ENCODE measurements at places on chromosomes 13 and 19.

DNA sequence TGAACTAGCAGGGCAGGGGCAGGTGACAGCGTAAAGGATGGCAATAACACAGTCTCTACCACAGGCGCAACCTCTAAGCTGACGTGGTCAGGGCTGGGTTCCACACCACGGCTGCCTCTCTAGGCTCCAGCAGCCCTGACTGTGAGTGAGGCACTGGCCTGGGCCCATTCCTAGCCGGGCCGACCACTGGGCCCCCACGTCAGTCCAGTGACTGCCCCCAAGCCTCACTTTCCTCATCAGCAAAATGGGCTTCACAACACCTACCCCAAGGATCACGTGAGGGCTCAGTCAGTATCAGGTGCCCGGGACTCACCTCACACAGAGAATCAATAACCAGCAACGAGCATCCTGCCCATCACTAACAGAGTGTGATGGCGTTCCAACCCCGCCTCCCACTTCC lies 5.2 kb downstream of the ZFR2 start:
- DNase-seq = no peak

- DNase-seq = no peak
These were observed 8.0 kb downstream of the CLEC4M start for GRCh38 chr19:7771072-7771471.

GRCh38 chr13:53151336-53152056 lies 122.9 kb downstream of the OLFM4 start:
- DNase-seq = peak; percentile 71

DNA sequence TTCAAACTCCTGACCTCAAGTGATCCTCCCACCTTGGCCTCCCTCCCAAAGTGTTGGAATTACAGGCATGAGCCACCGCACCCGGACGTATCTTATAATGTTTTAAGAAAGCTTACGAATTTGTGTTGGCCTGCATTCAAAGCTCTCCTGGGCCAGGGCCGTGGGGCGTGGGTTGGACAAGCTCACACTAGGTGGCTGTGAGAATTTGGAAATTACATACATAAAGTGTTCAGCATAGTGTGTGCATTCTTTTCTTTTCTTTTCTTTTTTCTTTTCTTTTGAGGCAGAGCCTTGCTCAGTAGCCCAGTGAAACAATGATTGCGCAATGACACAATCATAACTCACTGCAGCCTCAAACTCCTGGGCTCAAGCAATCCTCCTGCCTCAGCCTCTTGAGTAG lies 2.6 kb downstream of the ZSWIM4 start:
- no peak for DNase-seq

DNA sequence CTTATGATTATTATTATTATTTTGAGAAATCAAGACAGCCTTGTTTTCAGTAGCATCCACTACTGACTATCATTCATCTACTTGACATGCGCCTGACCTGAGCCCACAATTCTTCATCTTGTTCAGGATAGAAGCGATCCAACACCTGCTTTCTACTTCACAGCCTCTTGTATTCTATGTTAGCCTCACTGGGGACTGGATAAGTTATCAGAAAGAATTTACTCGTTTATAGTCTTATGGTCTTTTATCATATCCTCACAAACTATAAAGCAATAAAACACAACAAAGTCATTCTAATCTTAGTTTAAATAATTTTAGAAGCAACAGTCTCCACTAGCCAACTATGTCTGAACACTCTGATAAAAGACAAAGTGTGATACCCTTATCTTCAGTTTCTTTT lies 436.0 kb upstream of the ARGLU1 start:
- no peak for DNase-seq

- DNase-seq = no peak
These were observed 31.3 kb downstream of the NUMBL start for GRCh38 chr19:40659116-40659515.

DNA sequence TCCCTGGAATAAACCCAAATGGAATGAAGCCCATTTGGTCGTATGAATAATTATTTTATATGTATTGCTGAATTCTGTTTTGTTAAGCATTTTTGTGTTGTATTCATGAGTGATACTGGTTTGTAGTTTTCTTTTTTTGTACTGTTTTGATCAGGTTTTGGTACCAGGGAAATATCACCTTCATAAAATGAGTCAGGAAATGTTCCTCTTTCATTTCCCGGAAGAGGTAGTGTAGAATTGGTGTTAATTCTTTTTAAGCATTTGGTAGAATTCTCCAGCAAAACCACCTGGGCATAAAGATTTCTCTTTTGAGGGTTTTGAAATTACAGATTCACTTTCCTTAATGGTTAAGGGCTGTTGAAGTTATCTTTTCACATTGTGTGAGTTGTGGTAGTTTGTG lies 13.3 kb downstream of the SPATA13 start:
- no peak for DNase-seq

DNA sequence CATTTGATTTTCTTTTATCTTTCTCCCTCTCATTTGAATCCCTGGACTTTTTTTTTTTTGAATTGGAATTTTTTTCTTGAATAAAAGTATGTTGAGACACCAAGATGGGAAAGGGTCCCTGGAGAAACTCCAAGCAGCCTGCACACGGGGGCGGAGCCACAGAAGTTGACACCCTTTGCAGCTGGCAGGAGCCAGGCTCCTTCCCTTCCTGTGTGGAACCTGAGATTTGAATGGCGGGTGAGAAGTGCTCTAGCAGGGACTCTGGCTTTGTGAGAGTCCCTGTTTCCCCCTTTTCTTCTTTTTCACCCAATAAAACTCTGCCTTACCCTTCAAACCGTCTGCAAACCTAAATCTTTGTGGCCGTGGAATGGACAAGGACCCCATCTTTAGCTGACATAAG lies 1381.0 kb upstream of the MIR17HG start:
- no peak for DNase-seq

- DNase-seq = no peak
These were observed 96.8 kb downstream of the TSHZ3 start for GRCh38 chr19:31252441-31252840.

- DNase-seq = no peak
These were observed 349.7 kb downstream of the LIG4 start for GRCh38 chr13:107865643-107866031.

GRCh38 chr13:106507560-106508274 lies 27.7 kb downstream of the EFNB2 start:
- peak; percentile 58 for DNase-seq

DNA sequence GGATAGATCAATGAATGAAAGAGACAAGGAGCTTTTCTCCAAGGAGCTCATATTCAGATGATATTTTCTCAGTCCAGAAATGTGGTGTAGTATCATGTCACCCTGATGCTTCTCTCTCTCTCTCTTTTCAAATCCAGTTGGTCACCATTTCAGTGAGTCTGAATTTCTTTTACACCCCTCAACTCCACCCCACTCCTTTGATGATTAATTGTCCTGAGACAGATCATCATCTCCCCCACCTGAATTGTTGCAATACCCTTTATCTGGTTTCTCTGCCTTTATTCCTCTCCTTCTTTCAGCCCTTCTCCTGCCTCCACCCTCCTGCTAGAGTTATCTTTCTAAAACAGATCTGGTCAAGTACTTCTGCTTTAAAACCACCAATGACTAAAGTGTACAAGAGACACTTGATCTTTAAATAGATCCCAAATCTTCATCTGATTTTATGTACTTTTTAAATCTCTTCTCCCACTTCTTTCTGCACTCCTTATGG lies 299.8 kb downstream of the KLF5 start:
- DNase-seq = no peak

DNA sequence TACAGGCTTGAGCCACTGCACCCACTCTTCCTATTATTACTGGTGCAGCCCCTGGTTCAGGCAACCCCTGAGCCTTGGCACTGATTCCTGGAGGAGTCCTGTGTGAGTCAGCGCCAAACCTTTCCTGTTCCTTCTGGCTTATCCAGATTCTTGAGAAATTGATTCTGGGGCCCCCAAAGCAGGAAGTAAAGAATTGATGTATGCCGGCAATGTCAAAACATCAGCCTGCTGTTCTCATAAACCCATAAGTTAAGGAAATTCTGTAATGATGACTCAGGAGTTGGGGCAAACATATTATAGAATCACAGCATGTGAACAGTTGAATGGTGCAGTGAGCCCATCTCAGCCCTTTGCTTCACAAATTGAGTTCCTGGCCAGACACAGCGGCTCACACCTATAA lies 1.4 kb upstream of the OR7G3 start:
- no peak for DNase-seq

- DNase-seq = no peak
These were observed 2.1 kb downstream of the NR1H2 start for GRCh38 chr19:50378169-50378862.

- DNase-seq = no peak
These were observed 241.3 kb downstream of the SLITRK6 start for GRCh38 chr13:85557691-85558467.

DNA sequence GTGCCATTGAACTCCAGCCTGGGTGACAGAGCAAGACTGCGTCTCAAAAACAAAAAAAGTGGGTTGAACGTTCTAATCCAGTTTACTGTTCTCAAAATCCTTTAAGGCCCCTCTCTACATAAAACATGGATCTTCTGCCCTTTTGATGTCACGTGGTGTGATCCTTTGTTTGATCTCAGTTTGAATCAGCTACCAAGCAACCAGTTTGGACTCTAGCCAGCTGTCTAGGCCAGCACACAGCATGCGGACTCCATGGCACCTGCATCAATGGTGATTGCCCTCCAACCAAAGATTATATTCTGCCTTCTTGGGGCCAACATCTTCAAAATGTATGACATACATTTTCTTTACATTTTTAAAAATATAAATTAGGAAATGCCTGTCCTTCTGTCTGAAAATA lies 365.4 kb downstream of the NDFIP2 start:
- DNase-seq = no peak

GRCh38 chr13:106528718-106529414 lies 6.6 kb downstream of the EFNB2 start:
- no peak for DNase-seq

DNA sequence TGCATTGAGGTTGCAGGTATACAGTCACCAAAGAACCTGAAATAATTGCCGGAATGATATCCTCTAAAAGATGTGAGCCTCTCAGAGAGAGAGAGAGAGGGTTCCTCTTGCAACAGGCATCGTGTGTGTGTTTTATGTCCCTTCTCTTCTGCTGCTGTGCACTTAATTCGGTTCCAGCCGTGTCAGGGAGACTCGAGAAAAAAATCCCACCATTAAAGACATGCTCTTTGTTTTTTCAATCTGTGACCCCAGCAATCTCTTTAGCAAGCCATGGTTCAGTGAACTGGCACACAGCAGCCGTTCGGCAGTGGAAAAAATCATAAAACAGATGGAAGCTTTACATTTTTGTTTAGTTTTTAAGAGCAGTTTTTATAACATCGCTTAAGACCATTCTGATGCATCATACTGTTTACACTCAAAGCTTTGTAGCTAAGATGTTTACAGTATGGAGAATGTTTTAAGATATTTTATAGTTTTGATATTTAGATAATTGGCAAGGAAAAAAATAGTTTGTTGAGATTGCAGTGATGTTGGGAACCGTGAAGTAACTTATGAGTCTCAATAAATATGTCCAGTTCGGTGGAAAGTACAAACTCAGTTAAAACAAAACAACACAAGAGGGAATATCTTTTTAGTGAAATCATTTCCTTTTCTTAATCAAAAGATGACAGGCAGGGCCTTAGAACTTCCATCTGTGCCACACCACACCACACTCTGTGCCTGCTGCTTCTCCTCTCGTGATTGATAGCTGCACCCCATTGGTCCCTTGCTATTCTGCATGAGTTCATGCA lies 31.2 kb upstream of the ZNF536 start:
- DNase-seq = no peak

GRCh38 chr19:33291623-33292534 lies 10.5 kb downstream of the CEBPA start:
- no peak for DNase-seq

DNA sequence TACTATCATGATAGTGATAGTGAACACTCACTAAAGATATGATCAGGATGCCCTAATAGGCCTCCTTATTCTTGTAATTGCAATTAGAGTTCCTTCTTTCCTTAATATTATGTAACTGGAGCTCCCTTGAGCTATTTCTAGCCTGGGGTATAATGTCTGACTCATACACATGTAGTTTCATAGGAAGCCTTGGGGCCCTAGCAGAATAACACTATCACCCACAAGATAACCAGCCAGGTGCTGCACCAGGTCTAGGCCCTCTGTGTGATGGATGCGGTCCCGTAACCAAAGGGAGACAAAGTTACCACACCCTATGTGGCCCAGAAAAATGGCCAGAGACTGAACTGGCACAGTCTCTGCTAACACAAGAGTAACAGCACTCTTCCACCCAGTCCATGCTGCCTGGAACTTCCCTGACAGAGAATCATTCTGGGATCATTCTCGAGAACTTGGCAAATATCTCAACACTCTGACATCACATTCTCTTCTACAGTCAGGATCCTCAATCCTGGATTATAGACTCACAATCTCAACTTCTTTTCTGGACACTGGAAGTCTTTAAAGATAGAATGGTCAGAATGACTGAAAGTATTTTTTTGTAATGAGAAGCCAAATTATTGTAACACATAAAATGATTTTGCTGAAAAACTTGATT lies 32.6 kb upstream of the IGFL4 start:
- no peak for DNase-seq

DNA sequence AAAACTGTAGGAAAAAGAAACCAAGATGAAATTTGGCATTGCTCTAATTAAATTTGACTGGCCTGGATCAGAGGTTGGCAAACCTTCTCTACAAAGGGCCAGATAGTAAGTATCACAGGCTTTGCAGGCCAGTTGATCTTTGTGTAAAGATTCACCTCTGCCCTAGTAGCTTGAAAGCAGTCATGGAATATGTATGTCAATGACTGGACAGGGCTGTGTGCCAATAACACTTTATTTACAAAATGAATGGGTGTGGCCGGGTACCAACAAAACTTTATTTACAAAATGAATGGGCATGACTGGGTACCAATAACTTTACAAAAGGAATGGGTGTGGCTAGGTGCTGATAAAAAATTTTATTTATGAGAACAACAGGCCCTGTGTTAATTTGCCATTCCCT lies 20.0 kb downstream of the SIN3B start:
- no peak for DNase-seq

DNA sequence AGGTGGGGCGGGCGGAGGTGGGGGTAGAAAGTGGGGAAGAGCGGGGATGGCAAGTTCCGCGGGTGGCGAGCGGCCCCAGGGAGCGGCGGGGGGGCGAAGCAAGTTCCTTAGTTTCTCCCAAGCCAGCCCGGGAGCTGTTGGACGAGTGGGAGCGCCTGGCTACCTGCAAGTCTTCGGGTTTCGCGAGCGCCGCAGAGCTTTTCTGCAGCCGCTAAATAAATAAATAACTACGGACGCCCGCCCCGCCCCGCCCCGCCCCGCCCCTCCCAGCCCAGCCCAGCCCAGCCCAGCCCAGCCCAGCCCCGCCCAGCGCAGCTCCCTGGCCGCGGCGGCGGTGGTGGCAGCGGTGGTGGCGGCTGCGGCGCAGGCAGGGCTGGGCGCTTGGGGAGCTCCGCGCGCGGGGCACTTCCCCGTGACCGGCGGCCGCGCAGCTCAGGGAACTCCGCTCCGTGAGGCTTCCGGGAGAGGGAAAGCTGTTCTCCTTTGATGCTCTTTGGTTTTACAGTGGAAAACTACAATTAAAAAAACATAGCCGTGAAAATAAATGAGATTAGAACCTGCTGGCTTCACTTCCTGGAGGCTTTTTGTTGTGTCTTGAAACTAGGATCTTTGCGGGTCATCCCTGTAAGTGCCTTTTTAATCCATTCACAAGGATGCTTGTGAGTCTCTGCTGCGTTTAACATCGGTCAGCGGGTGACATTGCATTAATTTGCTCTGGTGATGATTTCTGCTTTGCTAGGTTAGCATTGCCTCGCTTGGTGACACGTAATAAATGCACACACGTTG lies at the start of gene UBE2L5:
Gene UBE2L5, plus strand, starts transcription at position 440 of the 786 bp plus-strand sequence. CDS start 5,498 bp downstream, outside the sequence.
- DNase-seq = peak; percentile 73

GRCh38 chr13:113947311-113948033 lies 26.4 kb downstream of the C13orf46 start:
- DNase-seq = peak; percentile 13

GRCh38 chr19:11137542-11138384 lies 17.8 kb downstream of the SPC24 start:
- peak; percentile 71 for DNase-seq

GRCh38 chr13:52319876-52320275 lies 86.1 kb downstream of the THSD1 start:
- no peak for DNase-seq

All from midbrain (tissue), 1 donor.